WERI-Rb-1 (cell line): ENCODE measurements at places on chromosomes 7 and 10.
A peak's percentile ranks its signal among the peaks of the same experiment; 100 is the strongest.

GRCh38 chr10:122267849-122268737, 3.0 kb upstream of the BTBD16 start:
- DNase-seq: peak; percentile 61

DNA sequence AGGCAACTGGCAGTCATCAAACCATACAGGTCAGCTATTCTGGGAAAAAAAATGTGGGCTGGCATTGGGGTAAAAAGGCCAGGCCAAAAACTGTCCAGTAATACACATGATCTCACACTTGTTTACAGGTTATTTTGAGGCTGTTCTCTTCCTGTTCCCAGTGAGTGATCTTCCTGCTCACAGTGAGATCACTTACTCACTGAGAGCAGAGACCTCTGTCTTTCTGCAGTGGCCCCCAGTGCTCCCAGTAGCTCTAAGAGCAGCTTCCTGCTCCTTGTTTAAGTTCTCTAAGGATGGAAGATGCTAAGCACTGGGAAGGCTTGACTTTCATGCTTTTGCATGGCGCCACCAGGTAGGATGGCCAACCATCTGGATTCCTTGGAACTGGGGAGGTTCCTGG, 93.5 kb upstream of the KIAA1217 start:
- no peak for DNase-seq

- no peak for DNase-seq
These were observed 21.2 kb downstream of the HEPACAM2 start for GRCh38 chr7:93205046-93205445.

DNA sequence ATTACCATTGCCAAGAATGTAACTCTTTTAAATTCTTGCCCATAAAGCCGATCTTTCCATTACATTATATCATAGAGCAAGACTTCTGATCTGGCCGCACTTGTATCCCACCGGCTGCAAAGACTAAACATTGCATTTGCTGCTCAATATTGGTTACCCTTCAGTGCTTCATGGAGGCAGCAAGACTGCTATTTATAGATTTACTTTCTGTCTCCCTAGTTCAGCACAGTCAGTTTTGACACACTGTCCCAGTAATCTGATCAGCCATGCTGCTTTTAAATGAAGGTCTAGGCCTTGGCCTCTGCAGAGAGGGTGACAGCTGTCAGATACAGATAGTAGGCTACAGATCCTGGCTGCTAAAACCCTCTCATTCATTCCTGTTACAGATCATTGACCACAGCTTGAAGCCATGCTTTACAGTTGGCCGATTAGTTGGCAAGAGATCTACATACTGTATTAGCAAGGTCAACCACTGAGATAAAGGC, 562.6 kb upstream of the GALNT17 start:
- DNase-seq: peak; percentile 87

GRCh38 chr10:78065611-78066010, 31.9 kb downstream of the RPS24 start:
- no peak for DNase-seq

DNA sequence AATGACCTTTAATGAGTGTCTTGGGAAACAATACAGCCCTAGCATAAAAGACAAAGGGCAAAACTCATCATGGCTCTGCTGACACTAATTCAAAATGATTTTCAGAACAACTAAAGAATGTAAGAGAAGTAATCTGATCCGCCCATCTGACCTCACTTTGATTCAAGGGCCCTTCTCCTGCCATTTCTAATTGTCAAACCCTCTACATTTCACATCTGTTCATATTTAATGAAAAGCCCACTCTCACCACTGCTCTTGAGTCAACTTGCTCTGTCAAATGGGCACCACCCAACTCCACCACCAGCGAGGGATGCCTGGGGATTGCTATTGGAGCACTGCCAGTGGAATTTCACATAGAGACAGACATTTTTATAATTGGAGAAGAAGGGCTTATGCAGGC, 639.2 kb downstream of the KCNMA1 start:
- no peak for DNase-seq

DNA sequence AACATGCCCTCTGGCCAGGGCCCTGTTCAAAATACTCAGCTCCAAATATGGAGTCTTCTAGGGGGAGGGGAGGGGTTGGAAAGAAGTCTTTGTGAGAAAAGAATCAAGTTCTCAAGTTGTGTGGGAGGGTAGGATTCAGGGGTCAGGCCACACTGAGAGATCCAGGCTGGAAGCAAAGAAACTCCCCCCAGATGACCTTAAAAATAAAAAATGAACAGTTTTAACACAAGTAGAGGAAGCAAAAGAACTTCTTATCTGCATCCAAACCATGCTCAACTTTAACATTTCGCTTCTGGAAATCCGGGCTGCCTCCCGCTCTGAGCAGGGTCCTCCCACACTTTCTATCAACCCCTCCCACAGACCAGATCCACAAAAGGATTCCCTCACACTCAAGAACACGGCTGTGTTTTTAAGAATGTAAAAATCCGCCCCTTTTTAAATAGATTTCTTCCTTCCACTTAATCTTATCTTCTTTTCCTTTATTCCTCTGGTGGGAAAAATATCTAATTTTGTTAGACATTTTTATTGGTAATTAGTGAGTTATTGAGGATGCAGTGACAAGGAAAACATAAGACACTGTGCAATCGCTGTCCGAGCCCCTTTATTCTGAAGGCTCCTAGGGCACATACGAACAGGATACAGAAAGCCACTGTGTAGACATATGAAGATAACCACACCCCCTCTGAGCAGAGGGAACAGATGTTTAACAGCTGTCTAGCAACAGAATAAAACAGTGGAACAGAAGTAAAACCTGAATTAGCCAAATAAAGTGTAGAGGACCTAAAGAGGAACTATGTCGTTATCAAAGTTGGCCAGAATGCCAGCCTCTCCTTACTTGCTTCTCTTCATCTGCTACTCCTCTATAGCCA, 43.8 kb downstream of the CYTH3 start:
- no peak for DNase-seq

DNA sequence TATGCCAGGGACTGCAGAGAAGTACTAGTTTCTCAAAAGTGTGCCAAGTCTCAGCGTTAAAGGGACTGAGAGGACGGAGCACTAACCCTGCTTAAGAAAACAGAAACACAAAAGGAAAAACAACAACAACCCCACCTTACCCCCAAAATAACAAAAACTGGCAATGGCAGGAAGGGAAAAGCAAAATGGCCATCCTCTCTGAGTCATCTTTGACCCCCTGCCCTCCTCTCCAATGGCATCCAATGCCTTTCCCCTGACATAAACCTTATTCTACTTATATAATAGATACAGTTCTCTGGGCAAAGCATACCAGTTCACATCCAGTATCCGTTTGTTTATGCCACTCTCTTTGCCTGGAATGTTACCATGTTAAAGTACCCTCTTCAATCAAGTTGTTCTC, 1.6 kb downstream of the POLR1F start:
- no peak for DNase-seq

- DNase-seq: no peak
These were observed 712 bp downstream of the ITPRIP start for GRCh38 chr10:104337521-104337984.

- no peak for DNase-seq
These were observed 87.8 kb downstream of the CREB5 start for GRCh38 chr7:28500138-28500537.

DNA sequence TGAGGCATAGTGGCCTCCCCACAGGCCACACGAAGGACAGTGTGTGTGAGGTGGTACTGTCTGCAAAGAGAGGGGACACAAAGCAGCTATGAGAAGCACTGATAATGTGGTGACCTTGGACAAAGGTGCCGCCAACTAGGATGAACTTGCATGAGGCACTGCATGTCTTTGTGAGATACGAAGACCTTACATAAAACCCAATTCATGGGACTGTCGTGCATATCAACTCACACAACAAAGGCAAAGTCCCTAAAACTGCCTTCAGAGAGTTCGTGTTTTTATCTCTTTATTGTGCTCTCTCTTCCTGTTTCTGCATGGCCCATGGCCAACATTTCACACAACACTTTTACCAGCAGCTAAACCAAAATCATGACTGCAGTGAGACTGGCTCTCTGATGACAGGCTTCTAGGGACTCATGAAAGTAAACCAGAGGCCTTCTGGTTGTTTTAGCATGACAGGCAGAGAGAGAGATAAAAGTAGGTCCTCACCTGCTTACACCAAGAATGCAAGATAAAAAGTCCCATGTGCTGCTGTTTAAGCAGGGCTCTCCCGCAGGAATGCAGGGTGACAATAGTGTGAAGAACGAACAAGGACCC, 347.8 kb downstream of the ELMO1 start:
- no peak for DNase-seq

DNA sequence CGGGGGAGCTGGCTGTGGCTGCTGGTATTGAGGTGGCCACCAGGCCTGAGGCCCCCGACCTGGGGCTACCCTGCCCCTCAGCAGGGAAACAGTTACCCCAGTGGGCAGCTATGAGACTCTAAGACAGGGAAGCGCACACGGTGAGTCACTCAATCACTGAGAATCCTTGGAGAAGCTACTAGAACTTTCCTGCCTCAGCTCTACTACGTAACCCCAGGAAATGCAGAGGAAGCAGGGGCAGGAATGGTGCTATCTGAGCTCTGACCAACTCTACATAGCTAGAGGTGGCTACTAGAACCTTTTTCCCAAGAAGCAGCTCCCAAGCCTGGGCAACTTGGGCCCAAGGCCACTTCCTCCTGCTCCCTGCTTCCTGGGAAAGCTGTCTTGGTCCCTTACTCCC, 11.8 kb downstream of the DNAJB12 start:
- DNase-seq: no peak

DNA sequence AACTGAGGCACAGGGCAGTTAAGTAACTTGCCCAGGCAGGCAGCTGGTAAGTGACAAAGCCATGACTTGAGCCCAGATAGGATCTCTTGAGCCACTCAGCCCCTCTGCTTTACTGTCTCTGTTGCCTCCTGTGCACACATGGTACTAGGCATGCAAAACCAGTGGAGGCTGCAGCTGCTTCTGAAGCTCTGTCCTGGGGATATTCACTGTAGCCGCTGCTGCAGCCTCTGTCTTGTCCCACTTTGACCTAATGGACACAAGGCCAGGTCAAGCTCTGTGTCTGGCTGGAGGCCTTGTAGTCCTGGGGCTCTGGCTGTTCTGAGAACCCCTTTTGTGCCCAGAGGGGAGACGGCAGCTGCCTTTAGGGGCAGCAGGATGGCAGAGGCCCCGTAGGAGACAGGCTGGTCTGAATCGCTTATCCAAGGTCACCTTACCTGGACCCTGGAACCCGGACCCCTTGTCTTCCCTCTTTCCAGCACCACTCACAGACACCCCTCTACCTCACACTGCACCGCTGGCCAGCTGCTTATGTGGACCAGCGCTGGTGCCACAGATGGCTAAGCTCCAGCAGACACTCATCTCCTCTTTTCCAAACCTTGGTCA, 57.6 kb downstream of the TSPAN15 start:
- DNase-seq: no peak

- DNase-seq: no peak
These were observed 467.4 kb upstream of the FZD8 start for GRCh38 chr10:36109399-36110023.
